Heart left ventricle (tissue), 16 donors: ENCODE measurements at places on chromosomes 6 and 20. TPM values are rescaled to one million over a fixed set of nuclear protein-coding genes. Genes with fewer than 3 reads are reported as not detected.

BTBD3 gene
- 28.7 TPM for total RNA-seq

PERP gene
- total RNA-seq: 50.7 TPM

VIP gene
- 0.37 TPM for total RNA-seq

SOX12 gene
- 14.2 TPM for total RNA-seq

GRCh38 chr6:70973604-70974003 lies 16.7 kb upstream of the B3GAT2 start:
- no peaks in the 10 kb centered on the region for H3K27me3 ChIP-seq
- H3K27ac ChIP-seq: no peak overlapping the region

DNA sequence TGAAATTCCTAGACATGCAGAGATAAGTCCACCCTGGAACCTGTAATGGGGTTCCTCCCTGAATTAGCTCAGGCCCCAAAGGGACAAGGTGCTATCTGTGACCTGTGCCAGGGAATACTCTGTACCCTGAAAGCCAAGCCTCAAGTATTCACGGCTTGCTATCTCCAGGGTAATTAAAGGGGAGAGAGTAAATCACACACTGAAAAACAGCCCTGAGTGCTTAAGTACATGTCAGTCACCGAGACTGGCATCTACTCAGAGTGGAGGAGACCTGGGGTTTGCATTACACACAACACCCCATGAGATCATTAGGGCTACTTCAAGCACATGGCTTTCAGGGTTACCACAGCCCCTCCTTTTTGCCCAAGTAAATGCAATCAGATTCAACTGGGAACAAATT lies 188.1 kb downstream of the CD83 start:
- no peak overlapping the region for H3K27ac ChIP-seq
- no peaks in the 10 kb centered on the region for H3K27me3 ChIP-seq
- H3K4me3 ChIP-seq: no peak overlapping the region
- DNase-seq: no peak
- no peaks in the 10 kb centered on the region for H3K36me3 ChIP-seq

DNA sequence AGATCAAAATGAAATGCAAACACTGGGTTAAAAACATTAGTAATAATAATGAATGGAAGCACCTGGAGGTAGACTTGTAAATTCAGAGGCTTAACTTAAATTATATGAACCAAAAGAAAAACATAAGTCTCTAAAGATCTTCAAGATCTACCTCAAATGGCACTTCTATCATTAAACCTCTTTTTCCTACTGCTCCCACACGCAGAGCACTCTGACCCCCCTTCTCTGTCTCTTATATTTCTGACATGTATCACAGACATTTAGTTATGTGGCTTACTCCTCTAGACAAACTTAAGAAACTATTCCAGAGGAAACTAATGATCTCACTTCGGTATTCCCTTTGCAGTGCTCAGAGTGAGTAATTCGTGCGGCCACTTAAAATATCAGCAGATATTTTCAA lies 1.1 kb downstream of the TBC1D32 start:
- no peak overlapping the region for H3K27ac ChIP-seq
- H3K36me3 ChIP-seq: no peaks in the 10 kb centered on the region
- H3K4me3 ChIP-seq: no peak overlapping the region

GRCh38 chr20:53073636-53074415 lies 101.7 kb downstream of the TSHZ2 start:
- H3K4me1 ChIP-seq: no peaks in the 10 kb centered on the region
- DNase-seq: no peak
- no peaks in the 10 kb centered on the region for H3K36me3 ChIP-seq
- no peak overlapping the region for H3K4me3 ChIP-seq

DNA sequence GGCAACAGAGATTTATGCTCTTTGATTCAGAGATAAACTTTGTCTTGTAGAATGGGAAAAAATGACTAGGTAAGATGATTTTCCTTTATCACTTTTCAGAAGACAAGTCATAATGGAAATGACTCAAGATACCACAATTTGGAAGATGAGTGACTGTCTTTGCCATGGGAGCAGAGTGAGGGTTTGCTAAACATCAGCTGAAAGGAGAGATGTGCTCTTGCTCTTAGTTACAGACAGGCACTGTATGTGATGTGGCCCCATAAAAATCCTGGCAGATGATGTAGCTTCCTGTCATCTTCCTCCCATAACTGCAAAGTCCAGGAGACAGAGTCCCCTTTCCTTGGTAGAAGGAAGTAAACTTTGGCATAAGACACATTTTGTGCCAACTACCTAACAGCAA lies 47.6 kb downstream of the BACH2 start:
- no peak overlapping the region for H3K4me3 ChIP-seq
- no peak overlapping the region for H3K27ac ChIP-seq
- H3K4me1 ChIP-seq: no peaks in the 10 kb centered on the region
- DNase-seq: no peak
- H3K27me3 ChIP-seq: no peaks in the 10 kb centered on the region

- peak; percentile 40 for DNase-seq
- no peak overlapping the region for H3K4me3 ChIP-seq
- no peak overlapping the region for H3K27ac ChIP-seq
- H3K36me3 ChIP-seq: no peaks in the 10 kb centered on the region
- peaks cover 38% of the 10 kb centered on the region for H3K4me1 ChIP-seq
- no peaks in the 10 kb centered on the region for H3K27me3 ChIP-seq
Observed at GRCh38 chr6:15479761-15480160, 183.1 kb downstream of the DTNBP1 start.

DNA sequence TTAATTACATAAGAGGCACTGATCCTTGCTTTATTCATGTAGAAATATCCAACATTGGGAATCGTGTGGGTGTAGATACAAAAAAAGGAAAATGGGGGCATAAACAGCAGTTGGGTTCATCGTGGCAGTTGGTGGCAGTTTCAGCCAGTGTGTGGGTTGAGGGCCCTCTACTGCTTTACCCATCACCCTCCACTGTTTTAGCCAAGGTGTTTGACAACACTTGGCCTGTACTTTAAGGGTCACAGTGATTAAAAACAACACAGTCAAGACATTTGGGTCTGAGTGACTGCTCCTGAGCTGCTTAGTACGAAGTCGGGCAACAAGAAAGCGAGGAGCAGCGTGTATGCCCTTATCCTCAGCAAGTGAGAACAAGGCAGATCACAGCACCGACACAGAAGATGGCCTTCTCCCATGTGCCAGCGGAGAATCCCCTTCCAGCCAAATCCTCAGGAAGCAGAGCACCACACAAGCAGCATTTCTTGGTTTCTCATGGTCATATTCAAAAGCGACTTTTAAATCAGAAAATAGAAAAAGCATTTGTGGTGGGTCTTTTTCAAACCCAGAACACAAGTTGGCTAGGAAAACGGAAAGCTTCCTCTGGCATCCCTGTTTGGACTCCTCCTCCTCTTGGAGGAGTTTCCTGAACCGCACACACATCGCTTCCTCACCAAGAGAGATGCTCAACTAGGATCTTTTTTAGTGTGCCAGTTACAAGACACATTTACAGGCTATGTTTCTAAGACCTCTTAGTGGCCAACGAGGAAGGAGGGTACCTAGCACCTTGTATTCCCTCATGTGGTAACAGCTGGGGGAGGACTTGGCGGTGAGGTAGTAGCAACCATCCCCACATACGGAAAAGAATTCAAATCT lies 23.5 kb downstream of the EIF2S2 start:
- peaks cover 28% of the 10 kb centered on the region for H3K4me1 ChIP-seq
- H3K27me3 ChIP-seq: no peaks in the 10 kb centered on the region
- H3K4me3 ChIP-seq: no peak overlapping the region
- no peak overlapping the region for H3K27ac ChIP-seq
- DNase-seq: no peak

DNA sequence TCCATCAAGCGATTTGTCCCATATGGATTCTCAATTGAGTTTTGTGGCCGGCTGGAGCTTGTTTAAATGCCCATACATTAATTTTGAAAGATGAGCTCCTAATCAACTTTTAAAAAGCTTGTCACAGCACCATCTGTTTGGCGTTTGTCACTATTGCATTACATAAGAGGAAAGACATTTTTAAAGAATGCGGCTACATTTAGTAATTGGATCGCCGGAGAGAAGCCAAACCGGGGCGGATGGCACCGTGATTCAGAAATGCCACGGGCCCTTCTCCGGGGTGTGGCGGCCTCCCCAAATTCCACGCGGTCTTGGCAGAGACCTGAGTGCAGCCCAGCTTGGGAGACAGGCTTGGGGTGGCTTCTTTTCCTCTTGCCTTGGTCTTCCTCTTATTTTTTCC lies 67.7 kb upstream of the ZNFX1 start:
- no peaks in the 10 kb centered on the region for H3K36me3 ChIP-seq
- H3K4me3 ChIP-seq: no peak overlapping the region

DNA sequence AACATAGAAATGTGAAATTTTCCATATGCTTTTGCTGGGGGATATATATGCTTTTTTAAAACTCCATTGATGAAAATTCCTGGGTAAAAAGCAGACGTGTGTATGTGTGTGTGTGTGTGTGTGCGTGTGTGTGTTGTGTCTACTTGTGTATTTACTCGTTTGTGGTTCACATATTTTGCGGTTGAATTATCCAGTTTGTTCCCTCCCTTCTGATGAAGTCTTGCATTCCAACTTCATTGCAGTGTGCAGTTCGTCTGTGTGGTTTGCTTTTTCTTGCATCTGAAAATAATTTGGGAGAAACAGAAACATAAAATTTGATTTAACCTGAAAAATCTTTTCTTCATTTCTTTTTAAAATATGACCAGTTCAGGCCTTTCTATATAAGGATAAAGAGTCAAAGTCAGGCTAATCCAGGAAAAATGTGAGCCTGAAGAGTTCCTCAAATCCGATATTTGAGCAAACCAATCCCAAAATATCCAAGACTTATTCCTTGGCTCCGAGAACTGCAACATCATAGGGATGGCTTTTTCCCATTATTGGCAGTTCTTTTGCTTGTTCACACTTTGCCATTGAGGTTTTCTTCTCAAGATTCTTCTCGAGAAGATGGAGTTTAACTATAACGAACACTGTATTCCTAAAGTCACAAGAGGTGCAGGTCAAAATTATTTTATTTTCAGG lies 202.2 kb upstream of the CCN2 start:
- no peaks in the 10 kb centered on the region for H3K4me1 ChIP-seq
- no peaks in the 10 kb centered on the region for H3K27me3 ChIP-seq
- no peak for DNase-seq
- no peaks in the 10 kb centered on the region for H3K36me3 ChIP-seq
- peak overlapping the region; percentile 23 for H3K27ac ChIP-seq

GRCh38 chr6:39915866-39916265 lies 18.4 kb downstream of the MOCS1 start:
- DNase-seq: no peak
- no peak overlapping the region for H3K27ac ChIP-seq
- no peaks in the 10 kb centered on the region for H3K4me1 ChIP-seq
- no peaks in the 10 kb centered on the region for H3K27me3 ChIP-seq

GRCh38 chr20:48845721-48846306 lies 18.0 kb upstream of the PREX1 start:
- H3K36me3 ChIP-seq: no peaks in the 10 kb centered on the region
- H3K27me3 ChIP-seq: no peaks in the 10 kb centered on the region
- H3K4me1 ChIP-seq: peaks cover 4% of the 10 kb centered on the region
- H3K27ac ChIP-seq: no peak overlapping the region
- H3K4me3 ChIP-seq: no peak overlapping the region

- H3K4me1 ChIP-seq: no peaks in the 10 kb centered on the region
- no peaks in the 10 kb centered on the region for H3K36me3 ChIP-seq
- H3K27ac ChIP-seq: no peak overlapping the region
- no peaks in the 10 kb centered on the region for H3K27me3 ChIP-seq
Observed at GRCh38 chr6:24949020-24949569, 13.3 kb upstream of the RIPOR2 start.

DNA sequence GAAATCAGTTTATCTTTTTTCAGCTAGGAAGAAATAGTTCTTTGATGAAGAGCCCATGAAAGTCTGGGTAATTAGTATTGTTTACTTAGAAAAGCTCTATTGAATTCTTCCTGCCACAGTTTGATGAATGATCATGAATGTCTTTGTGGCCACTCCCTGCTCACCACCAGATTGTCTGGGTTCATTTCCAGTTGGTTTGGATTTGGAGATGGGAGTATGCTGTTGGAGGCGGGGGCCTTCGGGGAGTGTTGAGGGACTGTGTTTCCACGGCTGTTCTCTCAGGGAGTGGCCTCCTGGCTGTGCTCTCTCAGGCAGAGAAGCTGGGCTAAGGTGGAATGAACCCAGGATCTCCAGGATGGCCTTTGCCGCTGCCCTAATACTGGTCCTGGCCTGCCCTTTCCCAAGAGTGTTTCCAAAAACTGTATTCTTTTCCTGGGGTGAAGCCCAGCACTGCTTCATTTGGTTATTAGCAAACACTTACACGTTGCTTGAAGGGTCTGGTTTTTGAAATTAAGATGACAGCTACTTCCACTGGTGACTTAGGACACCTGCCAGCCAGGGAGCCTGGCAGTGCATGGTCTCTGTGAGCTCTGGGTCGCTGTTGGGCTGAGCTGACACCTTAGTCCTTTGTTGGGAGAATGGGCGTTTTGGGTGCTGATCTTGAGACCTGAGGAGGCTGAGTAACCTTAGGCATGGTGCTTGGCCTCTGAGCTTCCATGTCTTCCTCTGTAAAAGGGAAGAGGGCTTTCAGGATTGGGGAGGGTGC lies 23.2 kb downstream of the PRPF6 start:
- no peaks in the 10 kb centered on the region for H3K27me3 ChIP-seq
- DNase-seq: no peak
- no peak overlapping the region for H3K27ac ChIP-seq
- no peak overlapping the region for H3K4me3 ChIP-seq
- no peaks in the 10 kb centered on the region for H3K4me1 ChIP-seq
- H3K36me3 ChIP-seq: peaks cover 93% of the 10 kb centered on the region
